Colonic mucosa (tissue), 4 donors: ENCODE measurements at places on chromosomes 5 and 9. TPM values are rescaled to one million over a fixed set of nuclear protein-coding genes. Genes with fewer than 3 reads are reported as not detected.

PCDHAC1 gene
- 0.10 TPM for total RNA-seq

- peaks cover 5% of the 10 kb centered on the region for H3K4me1 ChIP-seq
- no peaks in the 10 kb centered on the region for H3K27me3 ChIP-seq
- H3K36me3 ChIP-seq = no peaks in the 10 kb centered on the region
These were observed 37.3 kb downstream of the STK10 start for GRCh38 chr5:172150514-172151425.

- DNase-seq = no peak
- H3K4me1 ChIP-seq = no peaks in the 10 kb centered on the region
- H3K27me3 ChIP-seq = no peaks in the 10 kb centered on the region
These were observed 18.9 kb upstream of the UBLCP1 start for GRCh38 chr5:159244163-159244562.

DNA sequence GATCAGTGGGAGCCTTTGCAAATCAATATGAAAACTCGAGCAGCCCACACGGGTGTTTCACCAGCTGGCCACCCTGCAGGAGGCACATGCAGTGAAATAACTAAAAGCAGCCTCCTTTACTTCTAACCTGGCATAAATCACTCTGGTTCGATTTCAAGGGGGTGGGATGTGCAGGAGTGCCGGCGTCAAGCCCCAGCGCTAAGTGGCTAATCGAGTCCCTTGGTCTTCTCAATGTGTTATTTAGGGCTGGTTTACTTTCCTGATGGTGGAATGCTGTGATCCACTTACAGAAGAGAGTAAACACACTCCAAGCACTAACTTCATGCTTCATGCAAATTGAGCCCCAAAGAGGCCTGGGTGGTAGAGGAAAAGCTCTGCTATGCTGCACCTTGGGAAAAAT is 109.4 kb downstream of the TMEM174 start:
- no peak overlapping the region for H3K27ac ChIP-seq
- no peaks in the 10 kb centered on the region for H3K27me3 ChIP-seq
- no peak for DNase-seq
- no peaks in the 10 kb centered on the region for H3K4me1 ChIP-seq
- H3K36me3 ChIP-seq = no peaks in the 10 kb centered on the region

STPG3 gene
- total RNA-seq = not detected

- DNase-seq = no peak
- no peaks in the 10 kb centered on the region for H3K4me1 ChIP-seq
- peaks cover 5% of the 10 kb centered on the region for H3K27me3 ChIP-seq
- no peak overlapping the region for H3K27ac ChIP-seq
These were observed 22.3 kb upstream of the TTLL11 start for GRCh38 chr9:122115176-122116035.

RANBP3L gene
- total RNA-seq = not detected

SLC6A7 gene
- total RNA-seq = 5.0 TPM

GRCh38 chr5:61817472-61818326 is 485.6 kb downstream of the ZSWIM6 start:
- H3K27ac ChIP-seq = no peak overlapping the region
- no peaks in the 10 kb centered on the region for H3K4me1 ChIP-seq
- no peak overlapping the region for H3K4me3 ChIP-seq
- H3K36me3 ChIP-seq = no peaks in the 10 kb centered on the region
- peak; percentile 31 for DNase-seq

TOR2A gene
- total RNA-seq = 29.8 TPM

DNA sequence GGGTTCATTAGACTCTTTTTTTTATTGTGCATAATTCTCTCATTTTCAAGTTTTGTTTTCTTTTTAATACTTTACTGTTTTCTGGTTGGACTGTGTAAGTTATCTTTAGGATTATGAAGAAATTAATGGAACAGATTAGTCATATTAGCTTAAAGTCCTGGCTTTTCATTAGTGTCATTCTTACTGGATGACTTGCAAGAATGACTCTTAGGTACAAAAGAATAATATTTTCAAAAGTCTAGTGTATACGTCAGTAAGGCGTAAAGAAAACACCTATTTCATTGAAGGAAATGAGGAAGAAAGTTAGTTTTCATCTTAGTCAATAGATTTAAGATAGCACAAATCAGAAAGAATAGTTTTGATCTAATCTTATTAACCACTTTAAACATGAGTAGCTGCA is 20.4 kb downstream of the UHRF2 start:
- no peaks in the 10 kb centered on the region for H3K36me3 ChIP-seq
- DNase-seq = no peak

GRCh38 chr5:151383011-151383410 is 35.7 kb upstream of the SLC36A2 start:
- DNase-seq = no peak
- H3K27me3 ChIP-seq = no peaks in the 10 kb centered on the region
- H3K27ac ChIP-seq = no peak overlapping the region
- no peaks in the 10 kb centered on the region for H3K4me1 ChIP-seq
- no peaks in the 10 kb centered on the region for H3K36me3 ChIP-seq
- no peak overlapping the region for H3K4me3 ChIP-seq

DNA sequence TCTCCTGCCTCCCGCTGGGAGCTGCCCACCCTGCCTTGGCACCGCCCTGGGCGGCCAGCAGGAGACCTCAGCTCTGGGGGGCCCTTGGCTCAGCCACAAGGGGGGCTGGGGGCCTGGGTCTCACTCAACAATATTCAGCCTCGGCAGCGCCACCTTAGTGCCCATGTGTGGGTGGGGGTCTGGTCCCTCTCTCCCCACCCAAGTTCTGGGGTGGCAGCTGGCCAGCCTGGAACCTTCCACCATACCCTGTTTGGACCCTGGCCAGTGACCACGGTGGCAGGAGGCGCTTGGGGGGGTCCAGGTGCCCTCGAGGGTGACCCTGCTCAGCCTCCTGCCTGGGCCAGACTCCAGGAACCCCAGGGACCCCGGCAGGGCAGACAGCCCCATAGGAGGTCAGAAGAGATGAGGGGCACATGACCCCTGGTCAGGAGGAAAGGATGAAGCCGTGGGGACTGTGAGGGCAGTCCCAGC is 22.2 kb downstream of the NKD2 start:
- no peak overlapping the region for H3K4me3 ChIP-seq
- H3K4me1 ChIP-seq = no peaks in the 10 kb centered on the region
- no peak overlapping the region for H3K27ac ChIP-seq
- H3K36me3 ChIP-seq = no peaks in the 10 kb centered on the region
- no peak for DNase-seq

GRCh38 chr9:137077758-137078693 is 709 bp downstream of the UAP1L1 start:
- H3K27ac ChIP-seq = peak overlapping the region; percentile 20
- H3K4me1 ChIP-seq = peaks cover 8% of the 10 kb centered on the region
- no peaks in the 10 kb centered on the region for H3K36me3 ChIP-seq
- peak; percentile 54 for DNase-seq
- H3K27me3 ChIP-seq = no peaks in the 10 kb centered on the region

DNA sequence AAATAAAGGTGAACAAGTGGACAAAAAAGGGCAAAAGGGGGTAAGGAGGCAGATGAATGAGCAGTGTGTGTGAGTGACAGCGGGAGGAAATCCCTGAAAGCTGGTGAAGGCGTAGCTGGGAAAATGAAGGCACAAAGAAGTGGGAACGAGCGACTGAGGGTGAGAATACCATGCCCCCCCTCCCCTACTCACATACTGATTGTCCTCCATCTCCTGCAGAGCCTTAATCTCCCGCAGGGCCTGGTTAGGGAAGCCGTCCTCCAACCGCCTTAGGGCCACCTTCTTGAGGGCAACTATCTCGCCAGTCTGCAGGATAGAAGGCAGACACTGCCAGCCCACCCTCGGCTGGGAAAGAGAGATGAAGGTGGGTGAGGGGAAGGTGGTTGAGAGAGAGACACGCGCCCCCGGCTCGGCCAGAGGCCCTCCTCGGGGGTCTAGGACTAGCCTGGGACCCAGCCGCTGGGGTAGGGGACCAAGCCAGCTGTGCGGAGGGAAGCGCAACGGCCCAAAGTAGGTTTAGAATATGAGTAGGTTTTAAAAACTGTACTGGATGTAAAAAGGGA is 522 bp downstream of the CDK20 start:
- H3K27ac ChIP-seq = no peak overlapping the region
- no peaks in the 10 kb centered on the region for H3K27me3 ChIP-seq
- no peaks in the 10 kb centered on the region for H3K4me1 ChIP-seq
- H3K4me3 ChIP-seq = peak overlapping the region; percentile 54
- DNase-seq = no peak

DNA sequence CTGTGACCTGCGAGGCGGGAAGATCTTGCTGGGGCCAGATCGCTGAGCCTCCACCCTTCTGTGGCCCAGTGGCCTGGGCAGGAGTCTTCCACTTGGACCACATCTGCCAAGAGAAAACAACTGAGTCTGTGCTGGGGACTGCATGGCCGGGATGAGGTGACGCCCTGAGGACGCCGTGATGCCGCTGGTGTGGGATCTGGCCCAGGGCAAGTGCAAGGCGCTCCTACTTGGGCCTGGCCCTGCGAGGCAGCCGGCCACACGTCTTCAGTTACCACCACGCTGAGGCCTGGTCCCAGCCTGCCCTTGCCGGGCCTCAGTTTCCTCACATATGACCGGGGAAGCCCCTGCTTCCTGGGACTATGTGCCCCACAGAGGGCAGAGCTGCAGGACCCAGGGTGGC is 133.4 kb downstream of the SLC25A46 start:
- DNase-seq = no peak
- no peak overlapping the region for H3K4me3 ChIP-seq
- H3K27me3 ChIP-seq = no peaks in the 10 kb centered on the region

CDC25C gene
- 4.3 TPM for total RNA-seq

GRCh38 chr9:3498691-3499090 is 27.1 kb downstream of the RFX3 start:
- H3K27me3 ChIP-seq = no peaks in the 10 kb centered on the region
- H3K4me1 ChIP-seq = no peaks in the 10 kb centered on the region
- H3K27ac ChIP-seq = no peak overlapping the region
- DNase-seq = no peak
- no peak overlapping the region for H3K4me3 ChIP-seq
- no peaks in the 10 kb centered on the region for H3K36me3 ChIP-seq

DNA sequence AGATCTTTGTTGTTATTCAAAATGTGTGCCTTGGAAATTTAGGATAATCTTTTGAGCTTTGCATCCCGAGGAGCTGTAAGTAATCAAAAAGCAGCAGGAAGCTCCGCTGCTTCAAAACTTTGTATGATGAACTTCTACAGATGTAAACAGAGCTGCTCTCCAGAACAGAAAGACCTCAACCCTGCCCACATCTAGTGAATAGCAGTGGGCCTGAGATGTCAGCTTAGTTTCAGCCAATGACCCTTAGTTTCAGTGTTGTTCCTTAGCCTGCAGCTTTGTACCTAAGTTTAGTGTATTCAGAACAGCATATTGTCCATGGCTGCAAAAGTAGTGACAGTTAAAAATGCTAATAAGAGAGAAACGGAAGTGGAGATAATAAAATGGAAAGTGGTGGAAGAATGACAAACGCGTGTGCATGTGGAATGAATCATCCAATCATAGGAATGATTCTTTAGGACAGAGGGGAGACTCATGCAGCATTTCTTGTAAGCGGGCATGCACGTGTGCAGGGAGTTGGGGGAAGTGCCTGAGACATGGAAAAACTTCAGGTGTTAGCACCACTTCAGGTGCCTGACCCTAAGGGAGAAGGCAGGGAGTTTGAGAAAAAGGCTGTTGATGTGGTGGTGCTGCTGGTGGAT is 24.9 kb downstream of the SNX24 start:
- DNase-seq = no peak
- no peak overlapping the region for H3K27ac ChIP-seq
- H3K27me3 ChIP-seq = no peaks in the 10 kb centered on the region
- H3K4me1 ChIP-seq = no peaks in the 10 kb centered on the region
- no peaks in the 10 kb centered on the region for H3K36me3 ChIP-seq

GRCh38 chr5:156594406-156594805 is 255.7 kb upstream of the PPP1R2B start:
- H3K36me3 ChIP-seq = no peaks in the 10 kb centered on the region
- H3K27me3 ChIP-seq = no peaks in the 10 kb centered on the region
- no peaks in the 10 kb centered on the region for H3K4me1 ChIP-seq
- no peak for DNase-seq

TMEM174 gene
- not detected for total RNA-seq

GRCh38 chr5:54845567-54845941 is 139.8 kb downstream of the ESM1 start:
- no peak for DNase-seq
- no peak overlapping the region for H3K4me3 ChIP-seq
- no peaks in the 10 kb centered on the region for H3K27me3 ChIP-seq
- H3K36me3 ChIP-seq = no peaks in the 10 kb centered on the region

DNA sequence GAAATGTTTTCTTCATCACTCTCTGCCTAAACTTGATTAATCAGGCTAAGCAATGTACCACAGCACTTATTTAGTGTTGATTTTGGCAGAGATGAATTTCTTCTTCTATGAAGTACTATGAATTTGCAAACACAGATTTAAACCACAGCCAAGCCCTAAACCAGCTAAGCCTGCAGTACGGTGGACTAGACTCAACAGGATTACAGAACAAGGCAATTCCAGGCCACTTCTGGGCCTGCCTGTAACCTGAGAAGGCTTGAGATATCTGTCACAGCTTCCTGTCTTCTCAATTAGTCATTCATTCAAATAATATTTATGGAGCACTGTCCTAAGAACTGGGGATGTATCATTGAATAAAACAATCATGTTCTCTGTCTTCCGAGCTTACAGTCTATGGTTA is 32.4 kb upstream of the CAST start:
- H3K36me3 ChIP-seq = no peaks in the 10 kb centered on the region
- H3K4me1 ChIP-seq = no peaks in the 10 kb centered on the region
- no peak overlapping the region for H3K27ac ChIP-seq

DNA sequence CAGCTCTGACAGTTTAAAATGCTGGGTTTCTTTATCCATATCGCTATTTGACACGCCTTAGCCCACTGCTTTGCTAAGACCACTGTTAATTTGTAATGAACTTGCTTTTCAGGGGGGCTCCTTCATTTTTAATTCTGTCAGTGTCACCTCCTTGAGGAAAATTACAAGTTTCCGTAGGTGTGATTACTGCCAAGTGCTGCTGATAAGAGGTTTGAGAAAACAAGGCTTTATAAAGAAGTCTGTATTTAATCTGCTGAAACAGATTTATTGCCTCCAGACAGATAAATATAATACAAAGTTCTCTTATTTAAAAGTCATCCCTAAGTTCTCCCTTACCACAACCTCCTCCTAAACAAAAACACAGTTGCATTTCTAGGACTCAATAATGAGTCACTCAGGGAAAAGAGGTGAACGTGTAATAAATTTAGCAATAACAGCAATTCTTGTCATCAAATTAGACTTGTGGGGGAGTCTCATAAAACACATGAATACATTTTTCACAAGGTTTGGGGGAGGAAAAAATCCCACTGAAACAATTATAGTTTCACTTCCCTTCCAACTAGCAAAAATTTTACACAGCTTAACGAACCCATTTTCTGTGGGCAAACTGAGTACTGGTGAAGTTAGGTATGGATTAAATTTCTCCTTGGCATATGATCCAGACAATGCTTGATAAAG is 72.8 kb downstream of the MAPKAP1 start:
- DNase-seq = no peak
- no peak overlapping the region for H3K4me3 ChIP-seq
- H3K4me1 ChIP-seq = peaks cover 16% of the 10 kb centered on the region

PCAT7 gene
- total RNA-seq = 2.1 TPM

DNA sequence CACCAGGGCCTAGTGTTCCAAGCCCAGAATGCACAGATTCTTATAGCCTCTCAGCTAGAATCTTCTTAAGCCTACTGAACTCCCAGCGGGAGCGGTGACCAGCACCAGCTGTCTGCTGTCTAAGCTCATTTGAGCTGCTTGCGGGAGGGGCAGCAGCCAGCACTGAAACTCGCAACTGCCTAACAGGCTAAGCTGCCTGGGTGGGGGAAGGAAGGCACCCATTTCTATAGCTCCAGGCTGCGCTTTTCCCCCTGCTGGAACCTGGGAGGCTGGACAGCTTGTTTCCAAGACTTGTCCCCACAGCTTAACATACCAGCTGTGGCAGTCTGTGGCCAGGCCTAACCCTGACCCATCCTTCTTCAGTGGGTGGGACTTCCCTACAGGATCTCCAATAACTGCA is 512.9 kb downstream of the EFNA5 start:
- H3K27me3 ChIP-seq = no peaks in the 10 kb centered on the region
- H3K4me1 ChIP-seq = no peaks in the 10 kb centered on the region
- H3K4me3 ChIP-seq = no peak overlapping the region
- H3K36me3 ChIP-seq = no peaks in the 10 kb centered on the region

SHOC1 gene
- total RNA-seq = not detected

DPYSL3 gene
- 32.2 TPM for total RNA-seq

CAMK4 gene
- total RNA-seq = 2.4 TPM
